ENCODE measurements at places on chromosomes 16 and 17.

GRCh38 chr17:13016881-13017654 lies 759 bp downstream of the ELAC2 start:
- DNase-seq: no peak

GRCh38 chr16:11627822-11628457 lies 40.3 kb upstream of the SNN start:
- DNase-seq: no peak

GRCh38 chr17:78759203-78759968 lies 22.7 kb downstream of the CYTH1 start:
- DNase-seq: peak; percentile 61

GRCh38 chr17:36858119-36859002 lies 78.9 kb upstream of the LHX1 start:
- no peak for DNase-seq

DNA sequence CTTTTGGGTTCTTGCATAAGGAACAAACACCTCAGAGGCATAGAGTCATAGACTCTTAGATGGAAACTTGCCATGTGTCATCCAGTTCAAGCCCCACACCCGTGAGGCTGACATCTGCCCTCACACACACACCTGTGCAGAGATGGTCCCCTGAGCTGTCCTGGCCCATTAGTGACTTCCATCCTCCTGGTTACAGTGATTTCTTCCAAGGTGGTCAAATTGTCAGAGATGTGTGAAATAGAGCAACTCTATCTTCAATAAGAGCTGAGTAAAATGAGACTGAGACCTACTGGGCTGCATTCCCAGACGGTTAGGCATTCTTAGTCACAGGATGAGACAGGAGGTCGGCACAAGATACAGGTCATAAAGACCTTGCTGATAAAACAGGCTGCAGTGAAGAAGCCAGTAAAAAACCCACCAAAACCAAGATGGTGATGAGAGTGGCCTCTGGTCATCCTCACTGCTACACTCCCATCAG lies 342.2 kb upstream of the TNRC6C start:
- no peak for DNase-seq

DNA sequence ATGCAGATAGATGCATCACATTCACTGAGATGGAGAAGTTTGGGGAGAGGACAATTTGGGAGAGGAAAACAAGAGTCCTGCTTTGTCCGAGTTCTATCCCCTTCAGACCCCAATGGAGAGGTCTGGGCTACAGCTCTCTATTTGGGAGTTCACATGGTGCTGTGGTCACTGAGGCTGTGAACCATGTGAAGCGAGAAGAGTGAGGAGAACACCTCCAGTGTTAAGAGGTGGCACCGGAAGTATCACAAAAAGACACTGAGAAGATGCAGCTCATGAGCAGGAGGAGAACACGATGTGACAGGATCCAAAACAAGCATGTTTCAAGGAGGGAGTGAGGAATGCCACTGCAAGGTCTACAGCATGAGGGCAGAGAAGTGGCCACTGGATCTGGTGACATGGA lies 39.7 kb downstream of the PIK3R5 start:
- DNase-seq: no peak

GRCh38 chr16:25126820-25127232 lies 15.3 kb downstream of the LCMT1 start:
- peak; percentile 6 for DNase-seq

- no peak for DNase-seq
These were observed 807 bp upstream of the LYRM9 start for GRCh38 chr17:27893841-27894503.

- no peak for DNase-seq
These were observed 52.0 kb upstream of the CCL2 start for GRCh38 chr17:34203018-34203638.

GRCh38 chr16:82070656-82071369 lies 35.8 kb downstream of the HSD17B2 start:
- DNase-seq: no peak

DNA sequence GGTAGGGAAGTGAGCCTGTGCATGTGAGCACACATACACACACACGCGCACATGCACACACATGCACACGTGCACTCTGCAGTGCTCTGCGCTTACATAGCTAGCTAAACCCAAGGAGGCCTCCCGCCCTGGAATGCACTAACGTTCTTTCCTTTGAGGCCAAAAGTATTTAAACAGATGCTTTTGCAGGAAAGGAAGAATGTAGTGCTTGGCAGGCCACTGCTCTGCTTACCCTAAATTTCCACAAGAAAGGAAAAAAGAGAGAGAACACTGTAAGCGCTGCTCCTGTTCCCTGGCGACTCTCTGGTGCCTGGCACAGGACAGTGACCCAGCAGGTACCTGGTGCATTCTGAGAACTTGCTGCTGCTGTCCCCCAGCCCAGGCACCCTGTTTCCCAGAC lies 31.3 kb upstream of the MRPS23 start:
- DNase-seq: no peak

DNA sequence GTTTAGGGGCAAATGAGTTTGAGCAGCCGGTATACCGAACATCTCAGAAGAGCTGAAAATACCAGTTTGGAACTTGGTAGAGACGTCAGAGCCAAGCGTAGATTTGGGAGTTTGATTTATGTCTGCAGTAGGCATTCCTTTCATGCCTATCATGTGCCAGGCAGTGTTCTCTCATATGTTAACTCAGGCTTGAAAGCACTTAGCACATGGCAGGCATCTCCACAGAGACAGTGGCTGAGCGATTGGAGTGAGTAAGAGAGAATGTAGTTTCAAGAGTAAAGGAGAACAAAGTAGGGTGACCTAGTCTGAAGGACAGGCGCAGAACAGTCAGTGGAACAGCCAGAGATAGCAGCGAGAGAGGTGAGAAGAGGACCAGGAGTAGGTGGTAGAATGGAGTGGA lies 207.0 kb downstream of the FTO start:
- no peak for DNase-seq

DNA sequence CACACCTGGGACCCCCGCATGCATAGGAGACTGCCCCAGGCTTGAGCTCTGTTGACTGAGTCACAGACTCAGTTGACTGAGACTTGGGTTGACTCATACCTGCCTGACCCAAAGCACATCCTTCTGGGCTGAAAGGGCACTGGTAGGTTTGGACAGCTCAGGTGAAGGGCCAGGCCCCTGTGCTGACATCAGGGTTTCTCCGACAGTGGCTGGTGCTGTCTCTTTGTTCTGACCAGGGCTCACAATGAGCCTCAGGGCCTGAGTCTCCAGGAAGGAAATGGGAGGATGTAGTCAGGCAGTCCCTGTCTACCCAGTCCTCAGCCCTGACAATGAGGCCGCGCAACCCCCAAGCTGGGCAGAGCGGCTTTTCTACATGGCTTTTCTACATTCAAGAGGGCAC lies 6.5 kb downstream of the SPNS2 start:
- DNase-seq: no peak

- no peak for DNase-seq
These were observed 443.3 kb downstream of the UTP18 start for GRCh38 chr17:51703361-51704341.

- DNase-seq: no peak
These were observed 4.5 kb upstream of the RAB40C start for GRCh38 chr16:585351-585750.

DNA sequence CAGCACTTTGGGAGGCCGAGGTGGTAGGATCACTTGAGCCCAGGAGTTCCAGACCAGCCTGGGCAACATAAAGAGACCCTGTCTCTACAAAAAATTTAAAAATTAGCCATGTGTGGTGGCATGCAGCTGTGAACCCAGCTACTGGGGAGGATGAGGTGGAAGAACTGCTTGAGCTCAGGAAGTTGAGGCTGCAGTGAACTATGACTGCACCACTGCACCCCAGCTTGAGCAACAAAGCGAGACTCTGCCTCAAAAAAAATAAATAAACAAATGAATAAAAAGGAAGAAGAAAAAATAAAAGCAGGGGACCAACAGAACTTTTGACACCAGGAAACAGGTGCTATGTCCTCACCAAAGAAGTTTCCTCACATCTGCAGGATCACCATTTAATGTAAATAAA lies 14.2 kb downstream of the TERF2 start:
- DNase-seq: no peak

Data from activated T-helper 1 cell treated with anti-CD3 and anti-CD28 coated beads, Interleukin-12 subunit alpha, Interleukin-12 subunit beta, Interleukin-2, Interleukin-4 antibody, amounts not matched to agents 30 ng/mL and 10 ng/mL and 1 ng/mL, durations not matched to agents 14 hours and 24 hours and 36 hours (primary cell).